ENCODE measurements at places on chromosomes 7 and 10.

DNA sequence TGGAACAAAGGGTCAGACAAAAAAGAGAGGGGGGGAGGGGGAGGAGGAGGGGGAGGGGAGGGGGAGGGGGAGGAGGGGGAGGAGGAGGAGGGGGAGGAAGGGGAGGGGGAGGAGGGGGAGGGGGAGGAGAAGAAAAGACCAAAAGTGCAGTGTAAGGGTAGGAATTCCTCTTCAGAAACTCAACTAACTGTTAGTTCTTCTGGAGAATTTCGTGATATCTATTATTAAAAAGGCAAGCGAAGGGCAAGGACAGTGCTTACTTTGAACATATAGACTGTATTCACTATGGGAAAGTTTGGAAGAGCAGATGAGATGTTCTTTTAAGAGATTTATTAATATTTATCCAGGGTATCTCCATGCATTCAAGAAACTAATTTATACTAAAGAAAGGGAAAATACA lies 258.1 kb downstream of the CACNA2D1 start:
- DNase-seq: no peak

- no peak for DNase-seq
Observed at GRCh38 chr7:12729112-12729511, 41.7 kb downstream of the ARL4A start.

DNA sequence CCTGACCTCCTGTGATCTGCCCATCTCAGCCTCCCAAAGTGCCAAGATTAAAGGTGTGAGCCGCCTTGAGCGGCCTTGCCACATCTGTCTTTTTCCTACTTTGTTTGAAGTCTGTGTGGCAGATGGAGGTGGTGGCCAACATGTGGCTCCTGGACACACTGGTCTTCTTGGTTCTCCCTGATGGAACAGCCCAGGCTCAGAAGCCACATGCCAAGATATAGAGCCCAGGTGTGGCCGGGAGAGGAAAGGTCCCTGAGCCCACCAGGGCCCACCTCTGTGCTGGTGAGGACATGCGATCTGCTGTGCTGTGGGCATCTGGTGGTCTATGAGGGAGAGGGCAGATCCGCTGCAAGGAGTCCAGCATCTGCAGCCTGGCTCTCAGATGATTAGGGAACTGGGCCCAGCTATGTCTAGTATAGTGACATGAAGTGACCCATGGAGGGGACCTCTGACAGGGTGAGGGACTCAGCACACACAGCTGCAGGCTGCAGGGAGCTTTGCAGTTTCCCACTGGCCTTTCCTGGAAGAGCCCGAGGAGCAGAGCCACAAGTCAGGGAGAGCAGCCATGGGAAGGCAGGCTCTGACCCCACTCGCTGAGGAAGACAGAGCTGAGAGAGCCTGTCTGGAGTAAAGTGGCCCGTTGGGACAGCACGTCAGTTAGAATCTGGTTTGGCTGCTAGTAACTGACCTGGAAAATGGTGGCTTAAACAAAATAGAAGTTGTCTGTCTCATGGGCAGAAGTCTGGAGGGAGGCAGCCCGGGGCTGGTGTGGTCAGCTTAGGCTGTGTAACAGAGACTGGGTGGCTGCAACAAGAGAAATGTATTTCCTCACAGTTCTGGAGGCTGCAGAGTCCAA lies 25.9 kb downstream of the ADCY1 start:
- no peak for DNase-seq

DNA sequence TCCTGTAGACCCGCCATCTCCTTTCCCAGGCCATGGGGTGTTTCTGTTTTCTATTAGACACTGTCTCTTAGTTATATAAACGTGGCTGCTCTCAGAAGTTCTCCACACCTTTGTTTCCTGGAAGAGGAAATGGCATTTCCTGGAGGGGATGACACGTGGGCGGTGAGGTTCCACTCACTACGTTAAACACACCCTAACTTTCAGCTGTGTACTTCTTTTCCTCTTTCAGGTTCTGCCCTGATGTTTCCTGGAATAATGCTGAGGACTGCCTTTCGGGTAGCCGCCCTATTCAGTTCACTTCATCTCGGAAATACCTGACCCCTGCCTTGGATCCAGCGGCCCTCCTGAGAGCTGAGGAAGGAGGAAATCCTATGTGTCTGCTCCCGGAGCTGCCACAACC lies 3.4 kb upstream of the PRKCQ start:
- peak; percentile 88 for DNase-seq

DNA sequence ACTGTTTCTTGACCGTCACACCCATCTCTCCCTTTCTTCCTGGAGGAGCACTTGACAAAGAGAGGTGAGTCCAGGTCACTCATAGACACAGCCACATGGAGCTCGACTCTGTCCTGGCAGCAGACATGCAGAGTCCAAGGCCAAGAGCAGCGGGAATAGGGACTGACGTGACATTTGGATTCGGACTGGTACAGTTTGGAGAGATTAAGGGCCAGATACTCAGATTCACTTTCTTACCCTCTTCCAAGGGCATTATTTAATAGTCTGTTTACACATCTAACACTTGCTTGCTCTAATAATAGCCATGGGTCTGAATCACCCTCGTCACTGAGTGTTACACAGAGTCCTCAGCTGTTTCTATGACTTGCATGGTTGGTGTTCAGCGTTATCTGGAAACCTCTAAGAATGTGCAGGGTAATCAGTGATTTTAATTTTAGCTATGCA lies 39.2 kb upstream of the OTUD1 start:
- DNase-seq: no peak

- DNase-seq: no peak
Observed at GRCh38 chr7:9242636-9243035, 809.2 kb downstream of the NXPH1 start.

DNA sequence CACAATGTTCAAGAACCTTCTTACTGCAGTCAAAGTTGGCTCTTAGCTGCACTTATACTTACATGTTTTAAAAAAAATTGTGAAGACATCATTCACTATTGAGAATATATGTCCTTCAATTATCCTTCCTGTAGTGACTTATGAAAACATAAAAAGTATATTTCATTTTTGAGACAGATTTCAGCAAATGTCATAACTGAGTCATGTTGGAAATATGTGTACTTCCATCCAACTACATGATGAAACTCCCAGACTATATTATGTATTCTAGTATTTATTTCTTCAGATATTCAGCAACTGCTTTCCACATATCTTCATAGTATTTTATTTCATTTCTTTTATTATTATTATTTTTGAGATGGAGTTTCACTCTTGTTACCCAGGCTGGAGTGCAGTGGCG lies 160.2 kb downstream of the ARHGAP12 start:
- no peak for DNase-seq

GRCh38 chr7:129017933-129018538 lies 36.9 kb downstream of the TNPO3 start:
- no peak for DNase-seq

- no peak for DNase-seq
Observed at GRCh38 chr7:39199951-39200350, 222.2 kb downstream of the POU6F2 start.

DNA sequence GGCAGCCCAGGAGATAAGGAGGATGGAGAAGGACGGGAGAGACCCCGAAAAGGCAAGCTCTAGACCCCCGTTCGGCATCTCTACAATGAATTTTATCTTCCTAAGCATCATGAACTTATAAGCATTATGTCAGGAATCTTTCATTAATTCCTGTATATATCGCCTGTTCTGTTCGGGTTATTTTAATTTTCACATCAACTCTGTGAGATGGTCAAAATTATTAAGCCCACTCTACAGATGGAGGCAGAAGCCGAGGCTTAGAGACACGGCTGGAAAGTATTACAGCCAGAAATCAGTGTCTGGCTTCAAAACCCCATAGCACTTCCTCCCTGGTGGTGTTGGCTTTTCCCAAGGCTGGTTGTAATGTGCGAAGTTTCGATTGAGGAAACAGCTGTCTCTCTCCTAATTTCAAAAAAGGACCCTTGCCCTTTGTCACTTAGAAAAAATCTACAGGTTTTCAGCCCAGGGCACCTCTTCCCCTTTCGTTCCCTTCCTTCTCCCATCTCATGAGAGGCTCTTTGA lies 1.5 kb upstream of the GRM8 start:
- no peak for DNase-seq

DNA sequence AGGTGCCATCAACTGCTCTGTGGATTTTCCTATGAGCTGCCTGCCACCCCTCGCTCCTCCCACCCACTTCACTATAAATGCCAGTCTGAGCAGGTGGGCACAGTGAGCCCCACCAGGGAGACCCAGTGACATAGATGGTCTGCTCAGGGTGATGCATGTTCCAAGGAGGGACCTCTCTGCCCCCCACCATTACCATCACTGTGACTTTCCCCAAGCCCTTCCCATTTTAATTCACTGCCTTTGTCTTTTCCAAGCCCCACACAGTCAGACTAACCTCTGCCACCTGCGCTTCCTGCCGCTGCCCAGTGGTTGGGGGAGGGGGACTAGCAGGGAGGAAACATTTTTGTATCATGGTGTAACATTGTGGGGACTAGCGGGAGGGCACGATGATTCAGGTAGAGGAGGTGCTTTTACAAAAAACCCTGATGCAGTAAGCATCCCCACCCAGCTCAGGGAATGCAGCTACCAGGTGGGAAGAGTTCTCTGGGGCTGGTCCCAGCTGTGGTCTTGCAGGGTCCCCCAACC lies 24.6 kb downstream of the PRSS2 start:
- DNase-seq: peak; percentile 78
